ENCODE measurements at places on chromosomes 11 and 22.

DNA sequence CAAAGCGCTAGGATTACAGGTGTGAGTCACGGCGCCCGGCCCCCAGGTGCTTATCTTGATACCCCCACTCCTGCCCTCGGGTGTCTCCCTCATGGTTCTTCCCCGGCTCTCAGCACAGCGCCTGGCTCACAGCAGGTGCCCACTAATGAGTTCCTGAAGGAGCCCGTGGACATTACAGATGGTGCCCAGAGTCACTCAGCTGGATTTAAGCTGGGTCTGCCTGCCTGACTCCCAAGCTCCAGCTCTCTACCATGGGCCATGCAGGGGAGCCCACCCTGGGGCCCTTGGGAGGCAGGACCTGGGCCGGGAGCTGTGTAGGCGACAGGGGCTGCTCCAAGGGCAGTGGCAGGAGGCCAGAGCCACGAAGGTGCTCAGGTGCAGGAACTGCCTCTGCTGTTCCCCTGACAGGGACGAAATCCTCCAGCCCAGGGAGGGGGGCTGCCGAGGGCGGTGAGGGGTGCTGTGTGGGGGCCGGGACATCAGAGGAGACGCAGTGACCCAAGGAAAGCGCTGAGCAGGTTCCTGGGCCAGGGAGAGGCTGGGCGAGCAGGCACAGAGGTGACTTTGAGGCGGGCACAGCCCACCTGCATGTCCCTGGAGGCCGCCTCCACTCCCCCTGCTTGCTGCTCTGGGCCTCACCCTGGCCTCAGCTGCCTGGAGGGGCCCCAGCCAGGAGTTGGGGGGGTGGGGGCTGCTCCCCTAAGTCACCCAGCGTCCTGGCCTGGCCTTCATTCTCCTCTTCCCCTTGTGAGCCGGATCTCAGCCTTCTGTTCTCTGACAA, 14.6 kb upstream of the FLRT1 start:
- no peak for DNase-seq

DNA sequence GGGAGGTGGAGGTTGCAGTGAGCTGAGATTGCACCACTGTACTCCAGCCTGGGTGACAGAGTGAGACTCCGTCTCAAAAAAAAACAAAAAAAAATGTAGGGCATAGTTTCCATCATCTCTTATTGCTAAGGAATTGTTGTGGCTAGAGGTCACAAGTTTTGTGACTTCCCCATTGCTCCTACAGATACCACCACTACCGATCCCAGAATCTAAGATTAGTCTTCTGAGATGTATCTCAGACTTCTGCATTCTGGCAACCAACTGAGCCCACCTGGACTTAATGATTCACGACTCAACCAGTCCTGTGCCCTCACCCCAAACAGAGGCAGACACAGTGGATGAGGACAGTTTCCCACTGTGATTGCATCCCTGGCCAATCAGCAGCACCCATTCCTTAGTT, 148.9 kb downstream of the NECTIN1 start:
- no peak for DNase-seq

GRCh38 chr11:90423378-90423777, 200.5 kb upstream of the CHORDC1 start:
- no peak for DNase-seq

GRCh38 chr22:24418786-24419474, 8.5 kb upstream of the ADORA2A start:
- no peak for DNase-seq

- no peak for DNase-seq
Measured at GRCh38 chr11:64619196-64619595, 28.2 kb downstream of the SLC22A12 start.

DNA sequence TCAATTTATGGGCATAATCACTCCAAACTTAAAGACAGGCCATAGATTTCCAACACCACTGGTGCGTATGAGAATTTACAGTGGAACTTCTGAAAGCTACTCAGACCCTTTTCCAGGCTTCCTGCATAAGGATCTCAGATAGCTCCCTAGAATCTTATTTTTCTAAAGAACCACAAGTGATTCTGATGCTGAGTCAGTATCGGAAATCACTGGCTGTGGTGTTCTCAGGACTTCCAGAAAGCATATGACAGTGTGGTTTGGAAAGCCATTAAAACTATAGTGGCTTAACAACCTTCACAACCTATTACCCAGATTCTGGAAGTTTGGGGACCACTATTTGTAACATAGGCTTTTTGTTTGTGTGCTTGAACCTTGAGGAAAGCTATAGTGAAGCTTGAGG, 756.0 kb downstream of the DLG2 start:
- no peak for DNase-seq

- DNase-seq, result no peak
Measured at GRCh38 chr22:47144076-47144765, 381.8 kb downstream of the TBC1D22A start.

- DNase-seq, result no peak
Measured at GRCh38 chr11:83543706-83544439, 257.7 kb upstream of the CCDC90B start.

DNA sequence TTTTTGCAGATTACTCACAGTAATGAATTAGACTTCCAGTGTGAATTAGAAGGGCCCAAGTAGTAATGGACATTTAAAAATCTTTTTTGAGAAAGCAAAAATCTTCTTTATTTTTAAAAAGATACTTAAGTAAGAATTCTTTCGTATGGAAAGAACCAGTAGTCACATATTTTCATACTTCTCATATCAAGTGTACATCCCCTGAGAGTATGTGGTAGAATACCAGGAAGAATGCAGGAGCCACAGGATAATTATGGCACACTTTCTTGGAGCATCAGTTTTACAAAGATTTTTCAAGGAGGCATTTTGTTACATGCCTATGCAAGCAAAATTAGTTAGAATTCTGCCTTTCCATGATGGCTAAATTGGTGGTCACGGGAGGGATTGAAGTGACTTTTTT, 28.1 kb downstream of the POLD3 start:
- no peak for DNase-seq

GRCh38 chr11:35618497-35619115, 346 bp downstream of the FJX1 start:
- DNase-seq, result no peak

GRCh38 chr22:35735542-35735941, 17.9 kb downstream of the APOL5 start:
- DNase-seq, result no peak

DNA sequence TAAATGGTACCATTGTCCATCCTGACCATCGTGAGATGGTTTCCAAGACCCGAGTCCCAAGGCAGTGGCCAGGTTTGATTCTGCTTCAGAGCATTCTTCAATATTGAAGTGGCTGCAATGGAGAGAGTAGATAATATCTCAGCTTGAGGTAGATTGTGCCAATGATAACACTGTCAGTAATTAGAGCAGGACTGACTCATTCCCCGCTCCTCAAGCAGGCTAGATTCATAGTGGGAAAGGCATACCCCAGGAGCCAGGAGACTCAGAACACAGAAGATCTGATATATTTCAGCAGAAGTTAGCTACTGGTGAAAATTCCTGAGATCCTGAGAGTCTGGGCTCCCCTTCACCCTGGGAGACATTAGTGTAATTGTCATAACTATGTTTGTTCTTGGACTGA, 55.6 kb upstream of the LARGE1 start:
- DNase-seq, result no peak

DNA sequence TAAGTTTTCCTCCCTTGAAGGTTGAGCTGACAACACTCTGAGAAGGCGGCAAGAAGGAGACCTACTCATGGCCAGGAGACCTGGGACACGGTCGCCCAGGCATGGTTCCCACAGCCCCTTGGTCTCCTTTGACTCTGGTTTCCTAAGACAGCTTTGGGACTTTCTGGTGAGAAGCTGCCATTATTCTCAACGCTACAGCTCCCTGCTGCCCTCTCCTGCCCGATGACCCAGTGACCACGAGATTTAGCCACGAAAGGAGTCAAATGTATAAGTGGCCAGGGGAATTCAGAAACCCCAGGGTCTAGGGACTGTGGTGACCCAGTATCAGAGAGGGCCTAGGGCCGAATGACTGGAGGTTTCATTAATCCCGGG, 699 bp upstream of the SDF2L1 start:
- DNase-seq, result peak; percentile 87

DNA sequence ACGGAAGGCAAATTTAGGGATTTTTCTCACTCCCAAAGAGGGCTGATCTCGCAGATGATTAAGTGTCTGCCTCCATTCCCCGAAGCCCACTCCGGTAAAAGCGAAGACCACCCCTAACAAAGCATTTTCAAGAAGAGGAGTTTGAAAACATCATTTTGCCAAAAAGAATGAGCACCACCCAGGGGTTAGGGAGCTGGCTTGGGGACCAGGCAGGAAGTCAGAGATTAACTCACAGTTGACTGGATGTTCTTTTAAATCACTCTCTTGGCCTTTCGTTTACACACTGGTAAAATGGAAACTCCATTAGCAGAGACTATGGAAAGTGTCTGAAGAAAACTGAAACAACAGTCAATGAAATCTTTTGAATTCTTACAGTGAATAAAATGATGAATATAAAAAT, 7.9 kb upstream of the TRIM44 start:
- no peak for DNase-seq

GRCh38 chr11:104183593-104183992, 19.6 kb upstream of the PDGFD start:
- DNase-seq, result no peak

DNA sequence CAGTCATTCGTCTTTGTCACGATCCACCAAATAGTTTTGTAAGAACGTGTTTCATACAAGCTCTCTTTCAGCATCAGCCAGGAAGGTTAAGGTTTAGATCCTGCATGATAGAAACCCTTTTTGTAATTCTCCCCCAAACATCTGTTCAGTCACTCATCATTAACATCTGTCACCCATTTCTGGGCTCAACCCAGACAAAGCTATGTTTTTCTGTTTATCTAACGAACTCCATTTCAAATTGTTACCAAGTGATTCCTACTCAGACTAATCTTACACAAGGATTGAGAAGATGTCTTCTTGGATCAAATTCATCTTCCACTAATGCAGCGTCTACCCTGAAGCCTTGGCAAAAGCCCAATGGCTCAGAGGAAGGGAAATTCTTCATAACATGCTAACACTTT, 58.8 kb downstream of the FZD4 start:
- DNase-seq, result no peak

GRCh38 chr11:116930177-116930576, 92.8 kb upstream of the APOA1 start:
- no peak for DNase-seq

- DNase-seq, result no peak
Measured at GRCh38 chr11:115297330-115297729, 206.9 kb downstream of the CADM1 start.

DNA sequence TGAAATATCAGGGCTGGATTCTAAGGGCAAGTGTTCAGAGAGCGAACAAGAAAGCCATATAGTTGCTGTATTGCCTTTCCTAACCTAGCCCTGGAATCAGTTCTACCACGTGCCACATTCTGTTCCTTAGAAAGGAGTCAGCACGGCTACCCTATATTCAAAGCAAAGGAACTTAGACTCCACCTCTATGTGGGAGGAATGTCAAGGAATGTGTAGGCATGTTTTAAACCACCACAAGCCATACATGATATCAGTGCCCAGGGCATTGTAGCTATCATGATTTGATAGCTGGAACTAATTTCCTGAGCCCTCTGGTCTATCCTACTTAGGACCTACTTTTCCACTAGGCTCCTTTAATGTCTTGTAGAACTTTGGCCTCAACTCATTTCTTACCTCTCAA, 2.5 kb upstream of the EIF4ENIF1 start:
- no peak for DNase-seq

DNA sequence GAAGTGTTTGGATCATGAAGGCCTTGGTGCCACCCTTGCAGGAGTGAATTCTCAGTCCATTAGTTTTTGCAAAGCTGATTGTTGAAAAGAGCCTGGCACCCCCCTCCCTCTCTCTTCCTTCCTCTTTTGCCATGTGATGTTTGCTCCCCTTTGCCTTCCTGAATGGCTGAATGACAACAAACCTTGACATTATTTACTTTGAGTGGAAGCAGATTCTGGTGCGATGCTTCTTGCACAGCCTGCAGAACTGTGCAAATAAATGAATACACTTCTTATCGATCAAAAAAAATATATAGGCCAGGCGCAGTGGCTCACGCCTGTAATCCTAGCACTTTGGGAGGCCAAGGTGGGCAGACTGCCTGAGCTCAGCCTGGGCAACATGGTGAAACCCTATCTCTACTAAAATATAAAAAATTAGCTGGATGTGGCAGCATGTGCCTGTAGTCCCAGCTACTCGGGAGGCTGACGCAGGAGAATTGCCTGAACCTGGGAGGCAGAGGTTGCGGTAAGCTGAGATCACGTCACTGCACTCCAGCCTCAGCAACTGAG, 2.0 kb upstream of the NARS2 start:
- DNase-seq, result peak; percentile 23

GRCh38 chr11:75896843-75897419, 81.9 kb downstream of the UVRAG start:
- peak; percentile 51 for DNase-seq

- peak; percentile 36 for DNase-seq
Measured at GRCh38 chr11:129896062-129896461, 684 bp upstream of the NFRKB start.

- no peak for DNase-seq
Measured at GRCh38 chr11:115188898-115189278, 315.3 kb downstream of the CADM1 start.

GRCh38 chr22:31046539-31047226, 34.4 kb upstream of the SMTN start:
- no peak for DNase-seq

DNA sequence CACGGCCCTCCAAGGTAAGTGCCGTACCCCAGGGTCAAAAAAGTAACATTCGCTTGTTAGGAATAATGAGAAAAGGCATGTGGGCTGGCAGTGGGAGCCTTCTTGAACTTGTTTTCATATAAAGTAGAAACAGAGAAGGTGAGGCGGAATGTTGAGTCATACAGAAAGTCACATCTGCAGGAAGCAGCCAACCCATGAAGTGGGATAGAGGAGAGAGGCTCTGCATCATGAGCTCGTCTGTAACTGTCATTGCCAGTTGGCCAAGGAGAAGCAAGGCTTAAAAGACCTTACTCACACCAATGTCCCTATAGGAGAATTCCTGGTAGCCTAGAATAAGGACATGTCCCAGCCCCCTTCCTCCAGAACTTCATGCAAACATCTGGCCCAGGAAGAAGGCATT, 253.3 kb downstream of the BUD13 start:
- DNase-seq, result no peak

DNA sequence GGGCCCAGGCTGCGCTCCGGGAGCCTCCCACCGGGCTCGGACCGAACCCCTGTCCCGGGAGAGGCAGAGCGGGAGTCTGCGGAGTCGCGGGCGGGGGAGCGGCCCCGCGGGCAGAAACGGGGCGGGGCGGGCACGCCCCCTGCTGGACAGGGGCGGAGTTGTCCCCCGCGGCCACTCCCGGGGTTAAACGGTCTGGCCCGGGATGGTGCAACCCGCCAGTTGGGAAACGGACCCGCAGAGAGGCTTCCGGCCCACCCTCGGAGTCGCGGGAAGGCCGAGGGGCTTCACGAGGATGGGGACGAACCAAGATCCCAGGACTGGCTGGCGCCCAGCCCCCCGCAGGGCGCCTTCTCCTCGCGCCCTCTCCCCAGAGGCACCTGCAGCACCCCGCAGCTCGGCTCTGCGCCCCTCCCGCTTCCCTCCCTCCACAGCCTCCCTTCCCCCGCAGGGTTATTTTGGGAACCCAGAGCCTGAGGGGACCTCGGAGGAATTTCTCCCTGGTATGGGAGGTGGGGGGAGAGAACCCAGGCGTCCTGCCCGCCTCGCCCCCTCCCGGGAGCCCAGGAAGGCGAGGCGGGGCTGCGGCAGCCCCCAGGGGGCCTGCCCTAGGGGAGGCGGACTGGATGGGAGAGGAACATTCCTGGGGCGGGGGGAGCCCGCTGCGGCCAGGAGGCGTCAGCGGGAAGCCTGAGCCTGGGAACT, 902 bp downstream of the RASGRP2 start:
- peak; percentile 73 for DNase-seq

GRCh38 chr22:36797374-36797773, 19.5 kb downstream of the PVALB start:
- DNase-seq, result no peak
